Kidney glomerular epithelial cell (primary cell): ENCODE measurements at places on chromosomes 6 and 20.
A peak's percentile ranks its signal among the peaks of the same experiment; 100 is the strongest.

GRCh38 chr6:11139051-11139960 is 27.8 kb upstream of the ERVFRD-1 start:
- DNase-seq: no peak

DNA sequence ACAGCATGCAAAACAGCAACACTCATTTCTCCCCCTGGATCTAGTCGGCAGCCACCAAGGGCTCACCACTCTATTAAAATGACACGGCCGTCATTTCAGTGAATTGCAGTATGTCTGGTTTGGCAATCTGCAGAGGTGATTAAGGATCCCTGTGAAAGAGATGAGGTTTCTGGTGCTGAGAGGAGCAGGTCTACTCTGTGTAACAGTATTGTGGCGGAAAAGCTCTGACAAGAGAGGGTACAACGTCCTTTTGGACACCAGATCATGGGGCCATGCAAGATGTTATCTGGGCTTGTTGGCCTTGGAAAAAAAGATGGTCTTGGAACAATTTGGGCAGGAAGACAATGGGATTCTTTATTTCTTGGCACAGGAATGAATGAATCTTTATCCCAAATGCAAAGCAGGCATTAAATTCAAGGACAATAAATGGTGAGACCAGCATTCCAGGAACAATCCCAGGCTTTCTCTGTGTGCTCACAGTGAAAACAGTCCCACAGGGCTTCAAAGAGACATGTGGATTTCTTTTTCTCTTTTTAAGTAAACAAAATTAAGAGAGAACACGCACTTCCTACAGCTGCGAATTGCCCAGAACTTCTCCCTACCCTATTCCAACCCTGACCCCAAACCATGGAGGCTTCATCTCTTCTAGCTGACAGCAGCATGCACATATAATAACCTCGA is 33.7 kb upstream of the ADGRF1 start:
- no peak for DNase-seq

DNA sequence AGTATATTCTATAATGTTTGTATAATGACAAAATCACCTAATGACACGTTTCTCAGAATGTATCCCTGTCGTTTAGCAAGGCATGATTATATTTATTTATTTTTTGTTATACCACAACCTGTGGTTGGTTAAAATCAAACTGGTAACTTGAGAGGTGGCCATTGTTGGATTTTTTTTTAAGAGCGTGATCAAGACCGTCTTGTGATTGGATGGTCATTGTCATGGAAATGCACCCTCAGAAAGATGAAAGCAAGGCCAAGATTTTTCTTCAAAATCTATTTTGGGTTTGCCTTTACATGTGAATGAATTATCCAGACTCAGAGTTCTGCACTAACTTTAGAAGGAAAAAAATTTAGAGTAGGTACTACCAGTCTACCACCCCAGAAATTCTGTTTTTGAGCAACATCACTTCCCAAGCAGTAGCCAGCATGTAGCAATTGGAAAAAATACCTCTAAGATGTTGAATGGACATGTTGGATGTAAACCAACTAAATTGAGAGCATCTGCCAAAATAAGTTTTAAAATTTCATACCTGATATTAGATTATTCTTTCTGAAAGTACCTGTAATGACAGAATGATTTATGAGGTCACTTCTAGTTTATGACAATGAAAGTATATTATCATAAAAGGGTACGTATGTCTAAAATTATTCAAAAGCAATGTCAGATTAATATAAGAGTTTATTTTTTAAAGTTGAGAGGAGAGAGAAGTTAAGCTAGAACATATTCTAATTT is 50.8 kb downstream of the NCOA7 start:
- DNase-seq: no peak

- no peak for DNase-seq
Measured at GRCh38 chr6:11858439-11858838, 79.8 kb upstream of the ADTRP start.

GRCh38 chr6:31186052-31186734 is 15.7 kb upstream of the POU5F1 start:
- DNase-seq: peak; percentile 87

GRCh38 chr6:17673543-17674254 is 33.0 kb downstream of the NUP153 start:
- no peak for DNase-seq

- no peak for DNase-seq
Measured at GRCh38 chr6:68597642-68598041, 37.4 kb upstream of the ADGRB3 start.

GRCh38 chr6:104118274-104118673 is 741.4 kb downstream of the HACE1 start:
- peak; percentile 7 for DNase-seq

GRCh38 chr6:167858086-167858591 is 31.4 kb downstream of the AFDN start:
- DNase-seq: peak; percentile 36

DNA sequence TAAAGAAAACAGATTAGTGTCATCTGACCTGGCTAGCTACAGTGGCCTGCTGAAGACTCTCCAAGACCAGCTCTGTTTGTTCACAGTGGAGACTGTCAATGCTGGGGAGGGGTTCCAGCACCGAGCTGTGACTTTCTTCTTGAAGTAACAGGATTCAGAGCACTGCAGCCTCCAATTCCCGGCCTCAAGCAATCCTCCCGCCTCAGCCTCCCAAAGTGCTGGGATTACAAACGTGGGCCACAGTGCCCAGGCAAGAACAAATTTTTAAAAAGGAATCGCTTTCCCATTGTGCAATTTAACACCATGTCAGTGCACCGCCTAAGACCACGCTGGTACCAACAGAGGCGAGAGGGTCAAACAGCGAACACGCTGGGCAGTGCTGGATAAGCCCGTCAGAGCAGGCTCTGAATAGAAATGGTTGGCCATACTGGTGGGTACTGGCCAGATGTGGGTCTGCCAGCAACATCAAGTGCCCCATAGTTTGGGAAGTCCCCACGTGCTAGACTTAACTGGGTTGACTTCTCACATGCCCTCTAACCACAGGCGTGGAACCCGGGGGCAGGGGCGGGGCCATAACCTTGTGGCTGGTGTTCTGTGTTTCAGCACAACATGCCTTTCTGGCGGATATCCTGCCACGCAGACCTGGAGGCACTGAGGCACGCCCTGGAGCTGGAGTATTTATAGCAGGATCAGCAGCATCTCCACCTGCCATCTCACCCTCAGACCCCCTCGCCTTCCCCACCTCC is 168.9 kb downstream of the ZMYND8 start:
- DNase-seq: no peak

DNA sequence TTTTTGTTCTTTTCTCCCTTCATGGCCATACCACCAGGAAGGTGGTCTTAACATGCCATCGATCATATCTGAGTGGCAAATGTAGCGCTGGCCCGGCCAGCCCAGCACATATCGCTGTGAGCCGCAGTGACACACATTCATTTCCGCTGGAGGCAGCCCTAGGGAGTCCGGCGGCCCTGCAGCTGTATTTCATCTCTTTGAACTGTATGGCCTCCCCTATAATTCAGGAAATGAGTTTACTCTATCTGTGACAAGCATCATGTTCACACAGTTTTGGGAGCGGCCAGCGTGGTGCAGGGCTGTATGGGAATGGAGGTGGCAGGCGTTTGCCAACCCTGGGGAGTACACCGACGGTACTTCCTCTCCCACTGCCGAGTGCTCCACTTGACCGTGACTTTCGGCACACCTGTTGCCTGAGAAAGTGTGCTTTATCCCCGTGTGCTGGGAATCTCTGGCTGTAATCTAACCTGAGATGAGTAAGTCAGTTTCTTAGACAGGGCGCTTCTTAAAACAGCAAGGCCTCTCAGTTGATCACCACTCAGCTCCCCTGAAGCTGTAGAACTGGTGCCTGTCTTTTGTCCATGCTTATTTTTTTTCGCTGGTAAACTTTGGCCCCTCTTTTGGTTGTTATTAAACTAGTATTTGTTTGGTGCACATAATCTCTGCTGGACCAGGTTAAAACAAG is 257.1 kb upstream of the TAB2 start:
- DNase-seq: no peak

- peak; percentile 70 for DNase-seq
Measured at GRCh38 chr6:3209114-3210023, 18.1 kb downstream of the TUBB2B start.

- peak; percentile 45 for DNase-seq
Measured at GRCh38 chr20:59835448-59836395, 97.7 kb downstream of the SYCP2 start.

- no peak for DNase-seq
Measured at GRCh38 chr20:2741881-2742280, 49.3 kb downstream of the EBF4 start.

DNA sequence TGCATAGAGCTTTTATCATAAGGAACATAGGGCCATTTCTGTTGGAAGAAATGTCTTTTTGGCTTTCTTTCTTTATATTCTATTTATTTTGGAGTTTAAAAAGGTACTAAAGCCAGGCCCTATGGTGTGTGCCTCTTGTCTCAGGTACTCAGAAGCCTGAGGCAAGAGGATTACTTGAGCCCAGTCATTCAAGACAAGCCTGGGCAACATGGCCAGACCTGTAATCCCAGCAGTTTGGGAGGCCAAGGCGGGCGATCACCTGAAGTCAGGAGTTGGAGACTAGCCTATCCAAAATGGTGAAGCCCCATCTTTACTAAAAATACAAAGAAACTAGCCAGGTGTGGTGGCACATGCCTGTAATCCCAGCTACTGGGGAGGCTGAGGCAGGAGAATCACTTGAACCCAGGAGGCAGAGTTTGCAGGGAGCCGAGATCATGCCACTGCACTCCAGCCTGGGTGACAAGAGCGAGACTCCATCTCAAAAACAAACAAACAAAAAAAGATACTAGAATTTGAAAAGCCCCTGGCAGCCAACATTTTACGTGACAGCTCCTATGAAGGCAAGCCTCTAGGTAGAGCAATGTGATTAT is 80.0 kb downstream of the CBFA2T2 start:
- DNase-seq: no peak

DNA sequence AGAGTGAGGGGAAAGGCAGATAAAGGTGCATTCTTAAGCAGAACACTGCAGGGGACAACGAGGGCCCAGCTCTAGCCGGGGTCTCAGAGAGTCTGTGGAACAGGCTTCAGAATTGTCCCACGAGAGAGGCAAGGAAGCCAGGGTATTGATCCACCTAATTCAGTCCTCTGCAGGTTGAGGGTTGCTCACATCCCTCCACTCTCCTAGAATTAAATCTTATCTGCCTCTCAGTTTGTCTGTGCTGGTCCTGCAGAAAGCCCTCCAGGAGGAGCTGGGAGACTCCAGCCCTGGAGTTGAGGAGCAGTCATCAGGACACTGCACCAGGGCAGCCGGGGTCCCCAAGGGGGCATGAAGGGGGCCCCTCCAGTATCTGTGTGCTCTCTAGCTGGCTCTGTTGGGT is 39.1 kb downstream of the SLC24A3 start:
- no peak for DNase-seq

GRCh38 chr20:13681248-13682125 is 42.8 kb upstream of the TASP1 start:
- DNase-seq: no peak

DNA sequence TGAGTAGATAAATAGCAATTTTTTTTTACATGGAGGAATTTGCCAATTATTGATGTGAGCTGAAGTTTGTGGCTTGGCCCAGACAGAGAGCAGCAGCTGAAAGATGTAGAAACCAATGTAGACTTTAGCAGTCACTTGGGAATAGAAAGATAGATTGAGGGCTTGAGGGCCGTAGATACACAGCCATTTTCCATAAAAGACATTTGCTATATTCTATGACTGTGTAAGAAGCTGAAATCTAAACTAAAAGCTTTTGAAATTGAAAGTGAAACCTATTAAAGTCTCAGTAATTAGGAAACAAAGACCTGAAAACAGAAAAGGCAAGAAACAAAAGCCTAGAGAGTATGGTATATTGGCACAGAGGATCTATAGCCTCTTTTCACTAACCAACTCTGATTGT is 332.7 kb downstream of the CENPW start:
- no peak for DNase-seq

- peak; percentile 26 for DNase-seq
Measured at GRCh38 chr6:12009876-12010634, 2.1 kb upstream of the HIVEP1 start.

- no peak for DNase-seq
Measured at GRCh38 chr20:46334303-46334904, 26.1 kb upstream of the CDH22 start.

DNA sequence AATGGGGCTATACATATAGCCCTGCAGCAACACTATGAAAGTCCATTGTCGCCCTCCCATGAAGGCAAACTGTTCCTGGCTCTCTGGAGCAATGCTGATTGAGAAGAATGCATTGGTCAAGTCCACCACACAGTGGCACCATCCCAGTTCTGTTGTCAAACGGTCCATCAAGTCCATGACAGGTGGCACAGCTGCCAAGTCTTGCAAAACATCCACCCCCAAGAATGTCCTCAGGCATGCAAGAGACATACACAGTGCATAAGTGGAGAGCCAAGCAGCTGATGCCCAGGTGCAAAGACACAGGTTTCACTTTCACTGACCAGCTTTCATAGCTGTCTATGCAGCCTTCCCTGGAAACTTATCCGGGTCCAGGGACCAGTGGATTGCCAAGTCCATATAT is 17.5 kb downstream of the ZNF391 start:
- DNase-seq: no peak

DNA sequence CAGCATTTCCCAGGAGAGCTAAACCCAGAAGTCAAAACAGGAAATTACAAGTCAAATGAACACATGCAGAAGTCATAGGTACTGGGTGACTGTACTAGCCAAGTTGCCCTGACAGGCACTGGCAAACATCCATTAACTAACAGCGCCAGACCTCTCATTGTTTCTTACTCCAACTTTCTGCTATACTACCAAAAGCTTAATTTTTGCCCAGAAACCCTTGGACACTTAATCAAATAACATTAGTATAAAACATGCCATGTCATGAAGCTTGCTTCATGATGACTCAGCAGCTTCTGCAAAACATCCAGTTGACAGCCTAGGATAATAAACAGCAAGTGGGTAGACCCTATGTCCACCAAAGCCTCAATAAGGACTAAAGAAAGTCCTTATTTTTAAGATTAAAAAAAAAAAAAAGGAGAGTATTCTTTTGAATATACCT is 3.5 kb downstream of the NUP153 start:
- peak; percentile 19 for DNase-seq

- no peak for DNase-seq
Measured at GRCh38 chr20:58647796-58648501, 3.1 kb upstream of the STX16 start.

GRCh38 chr6:39051399-39052122 is 3.0 kb downstream of the GLP1R start:
- DNase-seq: no peak
